Stimulated activated CD8-positive, alpha-beta memory T cell treated with anti-CD3 and anti-CD28 coated beads, Interleukin-15, amount 100 ng/mL, for 24 hours (primary cell): ENCODE measurements at places on chromosomes 6 and 20.

DNA sequence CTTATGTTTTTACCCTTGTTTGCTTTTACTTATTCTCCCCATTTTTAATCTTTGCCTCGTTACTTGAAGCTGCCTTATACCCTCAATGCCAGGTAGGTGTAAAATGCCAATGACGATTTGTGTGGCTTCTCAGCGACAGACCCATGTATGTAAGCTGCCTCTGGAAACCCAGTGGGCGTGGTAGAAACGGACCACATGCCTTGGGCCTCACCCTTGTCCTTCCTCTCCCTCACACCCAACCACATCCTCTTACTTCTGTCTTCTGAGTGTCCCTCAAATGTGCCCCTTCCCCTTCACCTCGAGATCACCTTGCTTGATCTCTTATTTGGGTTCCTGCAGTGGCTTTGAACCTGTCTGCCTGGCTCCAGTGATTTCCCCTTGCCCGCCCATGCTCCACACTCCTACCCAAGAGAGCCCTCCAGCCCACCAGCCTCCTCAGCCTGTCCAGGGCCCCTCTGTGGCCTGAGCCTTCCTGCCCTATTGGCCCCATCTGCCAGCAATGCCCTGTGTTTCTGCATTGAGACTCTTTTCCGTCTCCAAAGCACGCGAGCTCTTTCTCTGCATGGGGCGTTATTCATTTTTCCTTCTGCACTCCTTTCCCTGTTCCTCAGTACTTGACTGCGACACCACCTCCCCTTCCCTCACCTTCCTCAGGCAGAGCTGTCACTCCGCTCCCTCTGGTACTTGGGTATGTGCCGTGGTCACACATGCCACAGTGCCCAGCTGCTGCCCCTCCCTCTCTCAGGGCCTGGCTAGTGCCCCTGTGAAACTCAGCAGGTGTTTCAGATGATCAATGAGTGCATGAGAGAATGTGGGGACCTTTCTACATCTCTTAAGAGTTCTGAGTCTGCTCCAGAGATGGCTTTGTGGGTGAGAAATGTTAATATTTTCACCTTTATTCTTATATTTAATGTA is 115.4 kb downstream of the SLX4IP start:
- DNase-seq = no peak

DNA sequence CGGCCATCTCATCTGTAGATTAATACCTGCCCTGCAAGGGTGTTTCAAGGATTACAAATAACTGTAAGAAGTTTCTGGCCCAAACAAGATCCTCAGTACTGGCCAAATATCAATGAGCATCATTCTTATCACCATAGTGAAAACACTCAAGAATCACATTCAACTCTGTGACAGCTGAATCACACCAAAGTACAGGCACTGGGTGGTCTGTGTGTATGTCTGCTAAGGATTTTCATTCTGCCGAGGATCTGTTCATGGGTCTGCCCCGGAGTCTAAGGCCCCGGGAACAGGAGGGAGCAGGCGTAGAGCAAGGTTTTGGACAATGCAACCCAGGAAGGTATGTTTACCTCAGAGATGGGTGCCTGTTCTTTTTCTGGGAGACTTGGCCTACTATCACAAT is 110.5 kb downstream of the TRERF1 start:
- no peak for DNase-seq

DNA sequence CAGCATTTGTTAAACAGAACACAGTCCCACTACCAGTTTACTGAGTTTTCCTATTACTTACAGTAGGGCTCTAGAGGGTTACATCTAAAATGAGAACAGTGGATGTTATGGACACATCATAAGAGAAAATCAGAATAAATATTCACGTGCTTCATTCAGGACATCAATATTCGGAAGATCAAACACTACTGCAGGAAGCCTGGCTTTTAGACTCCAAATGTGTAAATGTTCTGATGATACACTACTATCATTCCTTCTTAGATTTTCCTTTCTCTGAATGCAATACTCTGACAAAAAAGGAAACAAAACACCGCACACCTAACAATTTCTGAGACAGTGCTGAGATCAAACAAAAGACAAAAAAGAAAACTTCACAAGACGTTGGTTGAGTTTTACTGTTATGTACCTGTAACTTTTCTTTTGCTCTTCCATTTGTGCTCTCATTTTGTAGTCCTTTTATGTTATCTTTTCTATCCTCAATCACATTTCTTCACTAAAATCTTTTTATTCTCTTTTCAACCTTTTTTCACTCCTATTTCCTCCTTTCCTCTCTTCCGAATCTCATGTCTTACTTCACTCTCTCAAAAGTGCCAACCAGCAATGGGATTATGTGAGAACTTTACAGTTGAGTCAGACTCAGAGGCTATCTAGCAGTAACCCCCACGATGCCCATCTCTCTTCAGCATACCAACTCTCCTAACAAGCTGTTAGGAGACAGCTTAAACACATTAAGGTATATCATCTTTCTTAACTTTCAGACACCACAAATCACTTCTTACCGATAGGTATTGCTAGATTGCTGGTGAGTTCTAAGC is 1.7 kb downstream of the FAM184A start:
- DNase-seq = no peak

- no peak for DNase-seq
These were observed 202.1 kb upstream of the RUNX2 start for GRCh38 chr6:45126033-45126432.

GRCh38 chr20:46638134-46638897 is 12.9 kb downstream of the SLC13A3 start:
- DNase-seq = no peak

DNA sequence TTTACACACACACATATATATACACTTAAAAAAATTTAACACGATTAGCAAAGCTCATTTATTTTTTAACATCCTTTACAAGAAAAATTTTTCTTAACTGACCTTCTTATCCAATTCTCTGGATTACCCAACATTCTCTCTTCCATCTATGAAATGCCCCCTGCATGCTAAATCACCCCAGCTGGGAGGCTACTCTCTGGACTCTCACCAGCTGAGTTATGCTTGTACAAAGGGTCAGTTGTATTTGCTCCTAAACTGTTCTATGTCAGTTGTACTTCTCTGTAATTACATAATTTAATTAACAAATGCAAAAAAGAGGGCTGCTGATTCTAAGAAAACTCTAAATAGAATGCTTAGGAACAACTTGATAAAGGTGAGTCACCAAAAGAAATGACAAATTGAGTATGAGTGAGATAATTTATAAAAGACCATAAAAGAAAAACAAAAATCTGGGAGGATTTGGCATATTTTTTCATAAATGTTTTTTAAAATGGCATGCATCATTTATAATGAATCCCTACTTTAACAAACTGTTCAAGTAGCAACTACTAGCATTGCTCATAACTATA is 120.5 kb downstream of the KIF13A start:
- DNase-seq = no peak

GRCh38 chr20:35232575-35232974 is 6.1 kb downstream of the MMP24 start:
- no peak for DNase-seq

- no peak for DNase-seq
These were observed 111.3 kb downstream of the BTBD9 start for GRCh38 chr6:38528196-38528965.

DNA sequence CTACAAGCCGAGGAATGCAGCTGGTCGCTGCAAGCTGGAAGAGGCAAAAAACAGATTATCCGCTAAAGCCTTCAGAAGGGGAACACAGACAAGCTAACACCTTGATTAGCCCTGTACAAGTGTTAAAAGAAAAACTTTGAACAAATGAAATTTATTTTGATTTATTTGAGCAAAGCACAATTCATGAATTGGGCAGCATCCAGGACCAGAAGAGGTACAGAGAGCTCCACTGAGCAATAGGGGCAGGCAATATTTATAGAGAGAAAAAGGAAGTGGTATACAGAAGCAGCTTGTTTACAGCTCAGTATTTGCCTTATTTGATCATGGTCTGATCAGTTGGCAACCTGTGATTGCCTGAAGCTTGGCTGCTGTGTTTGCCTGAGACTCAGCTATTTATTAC is 17.6 kb downstream of the HLA-DOB start:
- DNase-seq = no peak

DNA sequence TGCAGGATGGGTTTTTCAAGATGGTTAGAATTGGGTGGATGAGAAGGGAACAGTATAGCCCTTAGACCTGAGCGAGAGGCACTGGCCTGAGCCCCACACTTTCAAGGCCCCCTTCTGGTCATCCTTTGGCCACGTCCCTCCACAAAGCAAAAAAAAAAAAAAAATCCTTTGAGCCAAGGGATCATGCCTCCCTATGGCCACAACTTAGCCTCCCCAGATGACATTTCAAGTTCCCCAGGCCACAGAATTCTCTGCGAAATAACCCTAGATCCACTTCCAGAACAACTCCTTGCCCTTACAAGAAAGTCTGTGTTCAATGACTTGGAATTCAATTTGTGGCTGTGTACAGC is 30.4 kb downstream of the ELOVL2 start:
- no peak for DNase-seq

DNA sequence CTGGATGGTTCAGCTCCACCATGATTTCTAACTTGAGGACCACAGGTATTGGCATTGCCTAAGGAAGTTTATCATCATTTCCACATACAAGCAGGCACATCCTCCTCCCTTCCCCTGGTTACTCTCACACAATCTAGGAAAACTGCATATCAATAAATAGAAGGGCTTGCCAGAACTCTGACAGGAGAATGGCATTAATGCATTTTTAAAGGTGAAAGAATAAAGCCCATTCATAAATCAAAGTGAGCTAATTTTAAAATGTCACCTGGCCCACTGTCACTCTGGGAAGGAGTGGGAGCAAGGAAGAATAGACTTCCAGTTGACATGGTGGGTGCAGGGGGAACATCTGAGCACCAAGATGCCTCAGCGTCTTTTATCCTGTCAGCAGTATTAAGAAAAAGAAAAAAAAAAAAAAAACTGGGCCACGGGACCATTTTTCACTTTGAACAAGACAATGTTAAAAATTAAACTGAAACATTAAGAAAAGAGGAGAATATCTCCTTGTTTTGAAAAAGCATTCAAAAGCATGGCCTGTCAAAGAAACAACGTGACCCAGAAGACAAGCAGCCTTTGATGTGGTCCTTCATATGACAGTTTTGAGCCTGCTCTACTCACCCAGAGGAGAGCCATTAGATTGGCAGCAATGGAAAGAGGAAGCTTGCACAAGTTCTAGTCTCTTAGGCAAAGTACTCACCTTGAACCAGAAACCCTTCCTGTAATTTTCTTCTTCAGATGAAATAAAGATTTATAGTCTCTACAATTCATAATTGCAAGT is 39.3 kb upstream of the SMLR1 start:
- DNase-seq = no peak

DNA sequence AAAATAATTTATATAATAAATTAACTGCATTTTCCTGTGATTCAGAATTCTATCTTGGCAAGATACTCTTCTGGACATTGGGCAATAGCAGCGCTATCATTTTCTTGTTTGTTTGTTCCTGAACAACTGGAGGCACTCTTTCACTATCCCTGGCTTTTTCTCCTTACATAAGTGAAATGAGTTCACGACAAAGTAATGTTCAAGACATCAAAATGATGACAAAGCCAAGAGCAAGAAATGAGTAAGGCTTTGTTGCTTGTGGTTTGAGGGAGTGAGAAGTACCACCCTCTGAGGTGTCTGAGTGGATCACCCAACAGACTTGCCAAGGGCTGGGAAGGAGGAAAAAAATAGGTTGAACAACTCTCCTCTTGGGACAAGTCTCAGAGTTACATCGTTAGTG is 466.6 kb upstream of the JAG1 start:
- DNase-seq = no peak

- DNase-seq = no peak
These were observed 839 bp upstream of the HRH3 start for GRCh38 chr20:62220666-62221568.

- no peak for DNase-seq
These were observed 635 bp upstream of the TENT5A start for GRCh38 chr6:81752921-81753710.

DNA sequence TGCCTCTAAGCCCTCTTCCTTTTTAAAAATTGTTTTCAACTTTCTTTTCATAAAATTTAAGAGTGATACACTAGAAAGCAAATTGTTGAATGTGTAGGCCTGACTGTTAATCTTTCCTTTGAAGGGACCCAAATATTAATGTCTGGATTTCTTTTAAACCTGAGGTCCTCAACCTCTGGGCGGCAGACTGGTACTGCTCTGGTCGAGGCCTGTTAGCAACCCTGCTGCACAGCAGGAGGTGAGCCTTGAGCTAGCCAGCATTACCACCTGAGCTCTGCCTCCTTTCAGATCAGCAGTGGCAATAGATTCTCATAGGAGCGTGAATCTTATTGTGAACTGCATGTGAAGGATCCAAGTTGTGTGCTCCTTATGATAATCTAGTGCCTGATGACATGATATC is 191.2 kb downstream of the MANEA start:
- no peak for DNase-seq

DNA sequence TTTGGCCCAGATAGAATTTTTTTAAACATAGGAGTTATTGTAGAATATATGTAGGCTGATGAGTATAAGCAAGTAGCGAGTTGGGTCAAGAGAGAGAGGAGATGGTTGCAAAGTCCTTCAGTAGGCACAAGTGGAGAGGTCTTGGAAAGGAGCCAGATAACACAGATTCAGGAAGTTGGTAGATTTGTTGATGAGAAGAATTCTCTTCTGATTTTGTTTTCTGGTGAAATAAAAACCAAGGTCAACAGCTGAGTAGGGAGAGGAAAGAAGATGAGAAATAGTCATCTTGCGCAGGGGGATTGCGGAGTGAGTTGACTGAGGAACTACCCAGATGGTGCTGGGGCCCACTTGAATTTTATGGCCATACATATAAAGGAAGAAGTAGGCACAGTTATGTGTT is 17.4 kb upstream of the CD83 start:
- no peak for DNase-seq

GRCh38 chr6:16136621-16137450 is 8.0 kb downstream of the MYLIP start:
- no peak for DNase-seq

- no peak for DNase-seq
These were observed 7.5 kb downstream of the NCOA3 start for GRCh38 chr20:47509104-47509661.

GRCh38 chr20:51750037-51750769 is 18.0 kb downstream of the ATP9A start:
- no peak for DNase-seq

GRCh38 chr20:10040070-10040975 is 5.5 kb downstream of the ANKEF1 start:
- DNase-seq = no peak

DNA sequence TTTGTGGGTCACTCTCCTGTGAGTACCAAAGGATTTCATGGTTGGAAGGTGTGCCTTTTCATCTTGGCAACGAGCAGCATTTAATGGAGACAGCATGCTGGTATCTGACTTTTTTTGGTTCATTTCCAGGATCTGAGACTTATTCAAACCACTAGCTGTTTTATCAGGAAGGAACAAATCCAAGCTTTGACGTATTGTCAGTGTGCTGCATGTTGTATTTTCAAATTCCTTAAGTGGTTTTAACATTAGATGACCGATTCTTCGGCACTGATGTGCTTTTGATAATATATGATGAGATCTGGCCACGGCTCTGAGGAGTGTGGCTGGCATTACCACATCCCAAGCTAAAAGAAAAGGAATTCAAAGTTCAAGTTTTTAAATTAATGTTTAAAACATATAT is 6.4 kb downstream of the RMND1 start:
- DNase-seq = no peak

- DNase-seq = no peak
These were observed 114.1 kb upstream of the ADGRF1 start for GRCh38 chr6:47156196-47156595.
